Kidney (tissue), 22 donors: ENCODE measurements at places on chromosomes 7 and 10.

- DNase-seq = no peak
These were observed 359.0 kb upstream of the ANKRD30A start for GRCh38 chr10:36766415-36766810.

- no peak for DNase-seq
These were observed 3.6 kb downstream of the OR2F2 start for GRCh38 chr7:143938379-143939243.

- no peak for DNase-seq
These were observed 45.0 kb upstream of the GSDME start for GRCh38 chr7:24802300-24802699.

GRCh38 chr7:8481752-8482446 is 48.5 kb downstream of the NXPH1 start:
- no peak for DNase-seq

GRCh38 chr7:158121441-158122045 is 466.1 kb downstream of the PTPRN2 start:
- no peak for DNase-seq
